ENCODE measurements at places on chromosomes 12 and 14.
A peak's percentile ranks its signal among the peaks of the same experiment; 100 is the strongest.

DNA sequence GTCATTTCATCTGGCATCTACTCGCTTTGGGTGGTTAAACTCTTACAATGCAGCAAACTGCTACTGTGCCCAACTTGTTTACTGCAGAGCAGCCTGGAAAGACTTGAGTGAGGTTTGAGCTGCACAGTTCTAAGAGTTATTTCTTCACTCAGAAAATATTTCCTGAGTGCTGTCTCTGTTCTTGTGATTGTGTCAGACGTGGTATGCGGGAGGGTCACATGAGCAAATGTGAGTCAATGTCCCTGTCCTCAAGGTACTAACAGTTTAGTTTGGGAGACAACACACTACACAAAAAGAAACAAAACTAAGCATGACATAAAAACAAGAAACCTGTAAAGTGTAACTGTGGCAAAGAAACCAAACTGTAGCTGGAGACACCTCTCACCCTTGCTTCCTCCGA, 32.4 kb downstream of the FLVCR2 start:
- no peak for DNase-seq

GRCh38 chr12:122958198-122958888, 7.9 kb downstream of the ABCB9 start:
- no peak for DNase-seq

DNA sequence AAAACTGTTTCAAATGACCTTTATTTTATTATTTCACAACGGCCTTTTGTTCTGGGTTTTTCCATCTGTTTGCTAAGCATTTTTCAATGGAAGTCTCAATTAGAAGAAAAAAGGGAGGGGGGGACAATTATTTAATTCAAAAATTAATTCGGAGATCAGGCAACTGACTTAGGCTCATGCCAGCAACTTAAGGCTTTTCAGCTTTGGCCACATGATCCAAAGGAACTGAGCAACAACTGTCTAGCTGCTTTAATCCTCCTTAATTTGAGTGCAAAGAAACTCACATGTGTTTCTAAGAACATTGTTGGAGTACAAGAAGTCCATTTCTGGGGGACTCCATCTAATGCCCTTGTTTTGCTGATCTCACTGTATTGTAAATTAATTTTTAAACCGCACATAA, 188.0 kb downstream of the EXOC5 start:
- DNase-seq = no peak

- no peak for DNase-seq
Measured at GRCh38 chr12:49909826-49910225, 6.1 kb upstream of the FAIM2 start.

DNA sequence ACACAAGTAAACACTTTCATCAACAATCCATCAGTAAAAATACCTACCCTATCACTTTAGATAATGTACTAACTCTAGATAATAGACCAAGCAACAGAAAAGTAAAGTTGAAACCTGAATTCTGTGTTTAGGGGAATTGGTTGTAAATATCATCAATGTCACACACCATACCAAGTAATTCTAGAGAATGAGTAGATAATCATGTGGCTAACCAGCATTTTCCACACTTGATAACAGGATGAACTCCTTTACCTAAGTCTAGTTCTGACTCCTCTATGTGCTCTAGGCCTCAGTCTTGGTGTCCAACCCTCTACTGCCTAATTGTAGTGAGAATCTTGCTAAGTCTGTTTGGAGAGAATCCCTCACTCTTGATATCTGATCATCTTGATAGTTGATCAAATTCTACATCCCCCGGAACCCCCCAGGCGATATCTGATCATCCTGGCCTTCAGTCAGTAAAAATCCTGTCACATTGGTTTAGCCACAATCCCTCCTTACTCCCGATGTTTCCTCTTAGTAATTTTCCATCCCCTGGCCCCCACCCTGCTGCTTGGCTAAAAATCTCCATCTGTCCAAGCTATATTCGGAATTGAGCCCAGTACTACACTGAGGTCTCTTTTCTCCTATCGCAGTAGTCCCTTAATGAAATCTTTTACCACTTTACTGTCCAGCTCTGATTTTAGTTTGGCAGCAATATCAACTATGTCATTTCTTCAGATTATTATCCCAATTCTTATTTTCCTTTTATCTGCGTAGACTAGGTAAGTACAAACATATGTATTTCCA, 3.4 kb upstream of the SLCO1A2 start:
- DNase-seq = no peak

DNA sequence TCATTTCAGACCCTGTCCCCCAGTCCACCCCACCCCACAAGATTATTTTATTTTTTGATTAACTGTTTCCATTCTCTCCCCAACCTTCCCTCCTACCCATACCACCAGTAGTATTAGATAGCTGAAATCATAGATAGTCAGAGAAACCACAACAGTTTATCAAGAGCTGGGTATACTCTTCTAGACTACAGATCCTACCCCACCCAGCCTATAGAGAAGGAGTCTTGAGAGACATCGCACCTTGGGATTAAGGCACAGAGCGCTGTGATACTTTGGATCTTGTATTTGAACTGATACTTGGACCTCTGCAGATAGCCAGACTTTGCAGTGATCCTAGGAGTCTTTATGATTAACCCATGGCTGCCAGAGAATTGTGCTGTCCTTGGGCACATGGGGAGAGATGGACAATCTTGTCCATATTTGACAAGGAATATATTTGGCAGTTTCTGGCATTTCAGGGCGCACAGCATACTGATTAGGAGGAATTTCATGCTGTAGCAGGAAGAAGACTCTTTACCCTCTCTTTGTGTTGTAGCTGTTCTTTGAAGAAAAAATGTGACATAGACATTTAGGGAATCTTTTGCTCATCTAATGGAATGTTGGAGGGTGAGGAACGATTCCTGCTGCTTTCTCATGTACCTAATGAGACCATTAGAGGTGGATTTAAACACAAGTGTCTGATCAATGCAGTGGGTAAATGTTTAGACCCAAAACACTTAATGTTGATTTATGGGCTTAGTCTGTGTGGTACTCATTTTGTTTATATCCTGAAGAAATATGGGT, 982 bp downstream of the RBMS2 start:
- DNase-seq = peak; percentile 13

DNA sequence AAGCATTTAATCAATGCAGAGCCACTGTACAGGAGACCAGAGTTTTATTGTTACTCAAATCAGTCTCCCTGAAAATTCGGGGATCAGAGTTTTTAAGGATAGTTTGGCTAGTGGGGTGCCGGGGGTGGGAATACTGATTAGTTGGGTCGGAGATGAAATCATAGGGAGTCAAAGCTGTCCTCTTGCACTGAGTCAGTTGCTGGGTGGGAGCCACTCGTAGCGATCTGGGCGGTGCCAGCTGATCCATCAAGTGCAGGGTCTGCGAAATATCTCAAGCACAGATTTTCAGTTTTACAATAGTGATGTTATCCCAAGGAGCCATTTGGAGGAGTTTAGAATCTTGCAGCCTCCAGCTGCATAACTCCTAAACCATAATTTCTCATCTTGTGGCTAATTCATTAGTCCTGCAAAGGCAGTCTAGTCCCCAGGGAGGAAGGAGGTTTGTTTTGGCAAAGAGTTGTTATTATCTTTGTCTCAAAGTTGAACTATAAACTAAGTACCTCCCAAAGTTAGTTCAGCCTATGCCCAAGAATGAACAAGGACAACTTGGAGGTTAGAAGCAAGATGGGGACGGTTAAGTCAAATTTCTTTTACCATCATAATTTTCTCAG, 169.4 kb upstream of the PLEKHG7 start:
- DNase-seq = no peak

DNA sequence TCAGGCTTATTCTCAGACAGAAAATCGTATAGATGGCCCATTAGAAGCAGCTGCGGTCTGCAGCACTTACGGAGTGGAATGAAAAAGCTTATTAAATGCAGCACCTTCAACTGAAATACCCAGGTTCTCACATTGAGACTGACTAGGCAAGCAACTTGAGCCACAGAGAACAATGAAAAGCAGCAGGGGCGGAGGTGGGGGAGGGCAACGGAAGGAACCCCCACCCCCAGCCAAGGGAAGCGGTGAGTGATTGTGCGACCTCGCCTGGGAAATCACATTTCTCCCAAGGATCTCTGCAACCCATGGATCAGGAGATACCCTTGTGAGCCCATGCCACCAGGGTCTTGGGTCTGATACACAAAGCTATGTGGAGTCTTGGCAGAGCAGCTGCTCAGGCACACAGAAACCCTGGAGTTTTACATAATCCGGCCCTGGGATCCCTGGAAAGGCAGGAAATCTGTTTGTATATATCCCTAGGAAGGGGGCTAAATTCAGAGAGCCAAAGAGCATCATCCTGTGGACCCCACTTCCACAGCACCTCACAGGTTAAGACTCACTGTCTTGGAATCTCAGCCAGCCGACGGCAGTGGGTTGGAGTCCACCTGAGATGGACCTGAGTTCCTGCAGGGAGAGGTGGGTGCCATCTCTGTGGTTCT, 38.1 kb downstream of the PZP start:
- DNase-seq = no peak

- DNase-seq = peak; percentile 80
Measured at GRCh38 chr14:75303381-75303789, 24.8 kb downstream of the FOS start.

- peak; percentile 5 for DNase-seq
Measured at GRCh38 chr12:57046947-57047890, 2.7 kb downstream of the MYO1A start.

DNA sequence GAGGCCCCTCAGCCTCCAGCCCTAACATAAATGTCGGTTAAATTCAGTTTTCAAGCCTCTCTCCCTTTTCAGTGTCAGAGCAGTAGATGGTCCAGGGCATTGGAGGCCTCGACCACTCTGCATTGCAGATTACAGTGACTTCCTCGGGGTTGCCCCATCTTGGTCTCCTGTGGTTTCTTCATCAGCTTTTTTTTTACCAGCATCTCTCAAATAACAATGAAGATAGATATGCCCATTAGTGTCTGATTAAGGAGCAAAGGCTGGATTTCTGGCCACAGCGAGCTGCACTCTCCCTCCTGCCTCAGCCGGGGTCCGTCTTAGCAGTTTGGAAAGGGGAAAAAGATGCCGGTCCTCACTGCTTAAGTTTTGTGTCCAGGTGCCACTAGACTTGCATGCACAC, 49.7 kb downstream of the C14orf132 start:
- no peak for DNase-seq

DNA sequence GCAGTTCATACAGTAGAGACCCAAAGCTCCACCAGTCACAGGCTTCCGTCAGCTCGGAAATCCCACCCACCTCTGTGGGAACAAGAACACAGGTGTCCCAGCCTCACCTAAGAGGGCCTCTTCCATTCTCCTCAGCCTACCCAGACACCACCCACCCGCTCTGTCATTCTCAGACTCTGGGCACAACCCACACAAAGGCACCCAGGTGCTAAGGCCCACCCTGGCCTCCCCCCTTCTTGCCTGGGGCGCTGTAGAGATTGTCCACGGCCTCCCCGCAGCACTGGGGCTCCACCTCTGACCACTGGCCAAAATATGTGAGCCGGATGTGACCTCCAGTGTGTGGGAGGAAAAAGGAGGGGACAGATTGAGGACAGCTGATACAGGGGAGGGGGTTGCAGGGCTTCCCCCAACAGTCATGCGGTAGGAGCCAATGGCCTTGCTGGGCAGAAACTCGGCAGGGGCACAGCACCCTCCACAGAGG, 14.2 kb downstream of the RPS6KL1 start:
- no peak for DNase-seq

DNA sequence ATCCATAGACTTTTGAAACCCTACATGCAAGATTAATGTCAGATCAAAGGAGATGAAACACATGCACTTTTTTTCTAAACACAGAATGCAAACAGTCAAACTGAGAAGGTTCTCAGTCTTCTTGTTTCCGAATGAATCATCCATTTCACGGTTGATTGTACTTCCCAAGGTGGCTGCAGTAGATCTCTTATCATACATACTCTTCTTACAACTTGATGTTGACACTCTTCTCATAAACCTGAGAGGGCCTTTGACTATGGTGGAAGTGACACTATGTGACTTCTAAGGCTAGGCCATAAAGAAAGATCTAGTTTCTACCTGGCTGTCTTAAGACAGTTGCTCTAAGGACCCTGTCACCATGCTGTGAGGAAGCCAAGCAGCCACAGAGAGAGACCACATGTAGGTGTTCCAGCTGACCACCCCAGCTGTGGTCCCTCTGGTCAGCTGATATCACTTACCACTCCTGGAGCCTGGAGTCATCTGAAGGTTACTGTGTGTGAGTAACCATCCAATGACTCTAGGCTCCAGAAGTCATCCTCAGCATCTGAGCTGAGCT, 67.2 kb upstream of the HMGA2 start:
- DNase-seq = no peak

- DNase-seq = no peak
Measured at GRCh38 chr12:14613718-14614117, 46.0 kb upstream of the PLBD1 start.

DNA sequence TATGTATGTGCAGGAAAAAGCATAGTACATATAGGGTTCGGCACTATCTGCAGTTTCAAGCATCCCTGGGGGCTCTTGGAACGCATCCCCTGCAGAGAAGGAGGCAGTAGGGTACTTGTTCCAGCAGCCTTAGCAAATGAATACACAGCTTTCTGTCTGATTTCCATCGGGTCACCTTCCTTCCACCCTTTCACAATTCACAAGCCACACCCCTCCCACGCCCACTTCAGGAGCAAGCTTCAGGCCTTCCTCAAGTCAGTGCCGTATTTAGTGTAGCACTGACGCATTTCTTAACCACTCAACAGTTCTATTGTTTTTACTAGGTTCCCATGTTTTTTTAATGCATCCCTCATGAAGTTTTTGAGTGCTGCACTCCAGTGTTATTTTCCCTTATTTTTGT, 64.2 kb downstream of the CLMN start:
- peak; percentile 50 for DNase-seq

DNA sequence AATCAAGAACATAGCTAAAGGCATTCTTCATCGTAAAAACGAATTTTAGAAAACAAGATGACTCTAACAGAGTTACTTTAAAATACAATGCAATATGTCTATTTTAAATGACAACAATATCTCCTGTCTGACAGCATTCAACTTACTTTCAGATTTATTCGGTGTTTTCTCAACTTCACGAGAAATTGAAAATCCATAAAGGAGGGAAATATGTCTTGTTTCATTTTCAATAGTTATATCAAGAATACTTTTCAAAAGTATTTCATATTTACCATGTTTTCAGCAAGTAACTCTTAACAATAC, 254.8 kb downstream of the DAD1 start:
- DNase-seq = no peak

Data from AG20443 (cell line).